Cerebellar nuclear complex (tissue), 1 donor: ENCODE measurements at places on chromosomes 6 and 20.
A peak's percentile ranks its signal among the peaks of the same experiment; 100 is the strongest.

GRCh38 chr6:13303668-13304017 lies 24.7 kb downstream of the TBC1D7 start:
- DNase-seq, result no peak

DNA sequence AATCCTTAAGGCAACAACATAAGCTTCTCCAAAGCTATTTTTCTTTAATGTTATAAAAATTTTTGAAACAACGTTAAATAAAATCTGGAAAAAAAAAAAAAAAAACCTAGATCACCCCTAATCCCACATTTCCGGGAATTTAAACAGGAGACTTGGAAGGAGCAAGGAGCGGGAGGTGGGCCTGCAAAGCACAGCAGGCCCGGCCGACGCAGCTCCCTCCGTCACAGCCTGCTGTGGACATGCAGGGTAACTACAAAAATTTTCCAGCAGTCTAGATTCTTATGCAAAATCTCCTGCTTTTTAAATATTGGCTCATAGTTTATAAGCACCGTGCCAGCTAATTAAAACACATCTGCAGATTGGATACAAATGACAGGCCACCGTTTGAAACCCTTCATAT lies 23.5 kb downstream of the FOXF2 start:
- DNase-seq, result no peak

- DNase-seq, result no peak
Measured at GRCh38 chr6:154736618-154737259, 3.5 kb downstream of the SCAF8 start.

DNA sequence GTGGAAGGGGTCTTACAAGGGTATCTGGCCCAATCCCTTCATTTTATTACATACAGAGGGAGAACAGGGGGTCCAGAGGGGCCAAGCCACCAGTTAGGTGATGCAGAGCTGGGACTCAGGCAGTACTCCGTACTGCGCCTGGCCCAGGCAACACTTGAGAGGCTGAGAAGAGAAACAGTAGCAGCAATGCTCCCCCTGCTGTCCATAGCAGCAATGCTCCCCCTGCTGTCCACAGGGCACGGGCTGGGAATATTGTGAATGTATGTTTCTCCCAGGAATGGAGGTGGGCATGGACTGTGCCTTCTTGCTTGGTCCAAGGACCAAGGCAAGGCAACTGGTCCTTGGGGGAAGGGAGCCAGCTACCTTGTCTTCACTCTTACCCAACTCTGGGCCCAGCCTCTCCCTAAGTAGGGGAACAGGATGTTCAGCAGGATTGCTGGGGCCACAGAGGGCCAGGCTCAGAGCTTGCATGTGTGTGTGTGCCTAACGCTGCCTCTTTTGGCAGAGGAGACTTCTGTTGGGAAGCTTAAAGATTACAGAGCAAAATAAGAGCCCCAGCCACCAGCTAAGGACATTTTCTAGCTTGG lies 14.8 kb upstream of the FAM83C start:
- no peak for DNase-seq

DNA sequence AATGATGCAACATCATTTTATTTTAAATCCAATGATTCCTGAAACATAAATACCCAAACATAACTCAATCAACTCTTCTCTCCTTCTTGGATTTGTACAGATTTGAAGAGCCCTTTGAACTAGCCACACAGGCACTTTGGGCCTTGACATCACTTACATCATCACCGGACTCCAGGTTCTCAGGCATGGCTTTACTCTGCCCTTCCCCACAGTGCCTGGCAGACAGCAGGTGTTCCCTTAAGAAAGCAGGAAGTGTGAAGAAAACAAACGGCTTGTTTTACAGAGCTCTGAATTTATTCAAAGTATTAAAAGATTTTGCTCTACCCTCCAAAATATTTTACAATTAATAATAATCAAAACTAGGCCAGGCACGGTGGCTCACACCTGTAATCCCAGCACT lies 54.8 kb upstream of the GCM1 start:
- no peak for DNase-seq

DNA sequence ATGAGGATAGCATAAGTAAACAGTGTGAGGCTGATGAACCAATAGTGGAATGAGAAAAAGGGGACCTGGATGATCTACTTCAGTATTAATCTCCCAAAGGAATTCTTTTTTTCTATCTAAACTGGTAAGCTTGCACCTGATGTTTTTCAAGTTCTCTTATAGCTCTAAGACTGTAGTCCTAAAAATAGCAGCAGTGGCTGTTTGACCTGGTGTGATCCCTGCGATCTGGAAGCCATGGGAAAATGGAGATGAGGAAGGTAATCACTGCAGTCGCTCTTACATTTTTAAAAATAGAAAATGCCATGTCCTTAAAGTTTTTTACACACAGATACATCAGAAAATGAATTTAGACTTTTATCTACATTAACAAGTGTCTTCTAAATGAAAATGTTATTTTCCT lies 926.4 kb upstream of the SLC35B3 start:
- no peak for DNase-seq

GRCh38 chr20:21179757-21180156 lies 53.9 kb downstream of the KIZ start:
- DNase-seq, result no peak

- DNase-seq, result no peak
Measured at GRCh38 chr6:153140299-153140698, 9.2 kb upstream of the RGS17 start.

DNA sequence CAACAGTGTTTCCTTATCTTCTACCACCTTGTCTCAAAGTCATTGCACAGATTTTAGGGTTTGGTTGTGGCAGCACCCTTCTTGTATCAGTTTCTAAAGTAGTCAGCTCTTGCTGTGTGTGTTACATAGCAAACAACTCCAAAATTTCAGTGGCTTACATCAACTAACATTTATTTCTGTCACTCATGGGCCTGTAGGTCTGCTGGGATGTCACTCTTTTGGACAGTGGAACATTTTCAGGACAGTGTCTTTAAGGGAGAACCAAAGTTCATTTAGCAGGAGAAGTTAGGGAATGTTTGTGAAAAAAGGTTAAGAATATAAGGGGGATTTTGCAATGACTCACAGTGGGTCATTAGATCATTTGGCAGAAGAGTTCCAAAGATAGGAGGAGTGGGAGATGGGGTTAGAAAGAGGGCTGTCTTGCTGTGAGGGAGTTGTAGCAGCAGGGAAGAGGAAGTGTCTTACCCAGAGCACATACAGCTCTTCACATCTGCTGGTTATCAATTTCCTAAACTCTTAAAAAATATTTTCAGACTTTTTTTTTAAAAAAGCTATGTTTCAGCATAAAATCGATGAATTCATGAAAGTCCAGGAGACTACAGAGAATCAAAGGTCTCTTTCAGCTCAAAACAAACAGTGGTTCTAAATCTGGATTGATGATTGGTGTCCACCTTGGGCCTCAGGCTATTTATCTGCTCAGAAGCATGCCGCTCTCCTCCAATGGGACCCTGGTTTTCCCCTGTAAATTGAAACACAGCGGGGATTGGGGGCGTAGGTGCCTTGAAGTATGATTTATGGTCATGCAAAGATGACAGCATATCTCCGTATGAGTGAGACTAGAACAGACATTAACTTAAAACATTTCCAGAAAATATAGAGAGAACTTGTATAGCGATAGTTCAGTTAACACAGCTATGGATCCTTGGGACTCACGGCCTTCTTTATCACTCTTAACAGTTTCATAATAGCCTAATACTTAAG lies 117.3 kb downstream of the B3GAT2 start:
- no peak for DNase-seq

DNA sequence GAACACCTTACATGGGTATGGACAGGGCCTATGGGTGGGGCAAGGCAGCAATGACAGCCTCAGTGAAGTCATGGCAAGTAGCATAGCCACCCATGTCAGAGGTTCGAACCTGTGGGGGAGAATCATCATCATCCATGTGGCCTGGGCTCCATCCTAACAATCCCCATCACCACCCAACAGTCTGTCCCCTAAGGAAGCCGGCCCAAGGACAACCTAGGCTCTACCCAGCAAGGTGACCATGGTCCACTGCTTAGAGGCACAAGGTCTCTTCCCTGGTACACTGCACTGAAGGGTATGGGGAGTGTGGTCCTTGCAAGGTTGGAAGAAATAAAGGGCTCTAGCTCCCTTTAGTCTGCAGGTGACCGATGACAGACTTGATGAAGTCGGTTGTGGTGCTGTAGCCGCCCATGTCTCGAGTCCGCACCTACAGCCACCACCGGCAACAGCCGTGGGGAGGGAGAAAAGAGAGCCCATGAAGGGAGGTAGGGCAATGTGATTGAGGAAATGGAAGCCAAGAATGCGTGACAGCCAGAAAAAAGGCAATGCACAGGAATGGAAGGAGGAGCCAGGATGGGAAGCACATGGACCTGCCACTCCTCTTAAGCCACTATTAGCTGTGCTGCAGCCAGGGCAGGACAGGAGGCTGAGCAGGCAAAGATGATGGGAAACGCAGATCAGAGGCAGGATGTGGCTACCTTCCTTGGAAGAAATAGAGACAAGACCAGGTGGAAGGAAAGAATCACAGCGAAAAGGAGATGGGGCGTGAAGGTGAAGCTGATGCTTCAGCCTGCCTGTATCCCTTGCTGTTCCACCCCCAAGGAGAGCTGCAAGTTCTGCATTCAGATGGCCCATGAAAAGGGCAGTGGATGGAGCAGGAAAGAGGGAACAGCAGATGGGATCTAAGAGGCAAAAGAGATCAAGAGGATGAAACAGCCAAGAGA lies 5.3 kb downstream of the IDH3B start:
- no peak for DNase-seq

GRCh38 chr6:93136111-93136510 lies 283.2 kb downstream of the EPHA7 start:
- DNase-seq, result no peak

DNA sequence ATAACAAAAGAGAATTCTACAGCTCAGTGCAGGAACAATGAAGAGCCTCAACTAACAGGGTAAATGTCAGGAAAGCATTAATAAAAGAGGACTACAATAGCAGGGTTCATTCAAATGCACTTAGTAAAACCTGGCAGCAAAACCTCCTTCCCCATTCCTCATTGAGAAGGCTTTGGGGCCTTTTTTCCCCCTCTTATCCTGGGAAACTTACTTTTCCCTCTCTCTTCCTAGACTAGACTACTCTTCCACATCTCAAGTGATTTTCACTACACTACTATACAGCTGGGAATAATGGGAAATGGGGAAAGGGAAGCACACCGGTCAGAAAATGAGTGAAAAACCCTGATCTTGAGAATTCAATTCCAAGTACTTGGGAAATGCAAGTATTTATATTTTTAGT lies 10.1 kb downstream of the ROMO1 start:
- no peak for DNase-seq

- no peak for DNase-seq
Measured at GRCh38 chr6:165244524-165245247, 64.7 kb downstream of the C6orf118 start.

DNA sequence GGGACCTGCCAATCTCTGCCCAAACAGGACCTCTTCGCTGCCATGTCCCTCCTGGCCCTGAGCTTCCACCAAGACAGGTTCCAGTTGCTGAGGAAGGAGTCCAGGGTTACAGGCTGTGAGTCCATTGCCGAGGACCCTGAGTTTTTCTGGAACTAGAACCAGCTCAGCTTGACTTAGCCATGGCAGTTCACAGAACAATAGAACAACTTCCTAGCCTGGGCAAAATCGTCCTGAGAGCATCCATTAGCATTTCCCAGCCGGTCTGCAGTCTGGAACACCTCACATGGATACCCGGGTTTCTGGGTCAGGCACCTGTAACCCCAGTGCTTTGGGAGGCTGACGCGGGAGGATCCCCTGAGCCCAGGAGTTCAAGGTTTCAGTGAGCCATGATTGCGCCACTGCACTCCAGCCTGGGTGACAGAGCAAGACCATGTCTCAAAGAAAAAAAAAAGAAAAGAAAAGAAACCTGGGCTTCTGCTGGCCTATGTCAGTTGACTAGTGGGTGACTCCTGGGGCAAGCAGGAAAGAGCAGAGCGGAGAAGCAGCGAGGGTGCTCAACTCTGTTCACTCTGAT lies 90.3 kb downstream of the TCP11 start:
- no peak for DNase-seq

GRCh38 chr6:49852975-49853374 lies 13.4 kb downstream of the CRISP1 start:
- DNase-seq, result no peak

DNA sequence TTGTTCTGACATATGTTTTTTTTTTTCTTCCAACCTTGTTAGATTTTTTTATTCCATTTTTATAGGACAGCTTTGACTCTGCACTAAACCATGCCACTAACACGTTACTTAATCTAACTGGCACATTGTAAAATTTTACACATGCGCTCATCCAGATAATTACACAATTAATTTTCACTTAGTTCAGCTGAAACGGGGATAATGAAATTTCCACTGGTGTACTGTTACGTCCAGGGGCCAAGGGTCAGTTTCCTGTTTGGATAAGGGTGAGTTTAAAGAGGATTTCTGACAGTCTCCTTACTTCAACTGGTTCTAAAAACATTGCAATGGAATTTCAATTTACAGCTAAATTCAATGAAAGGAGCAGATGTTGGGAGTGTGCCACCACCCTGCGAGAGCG lies 221.8 kb upstream of the CEP162 start:
- no peak for DNase-seq

DNA sequence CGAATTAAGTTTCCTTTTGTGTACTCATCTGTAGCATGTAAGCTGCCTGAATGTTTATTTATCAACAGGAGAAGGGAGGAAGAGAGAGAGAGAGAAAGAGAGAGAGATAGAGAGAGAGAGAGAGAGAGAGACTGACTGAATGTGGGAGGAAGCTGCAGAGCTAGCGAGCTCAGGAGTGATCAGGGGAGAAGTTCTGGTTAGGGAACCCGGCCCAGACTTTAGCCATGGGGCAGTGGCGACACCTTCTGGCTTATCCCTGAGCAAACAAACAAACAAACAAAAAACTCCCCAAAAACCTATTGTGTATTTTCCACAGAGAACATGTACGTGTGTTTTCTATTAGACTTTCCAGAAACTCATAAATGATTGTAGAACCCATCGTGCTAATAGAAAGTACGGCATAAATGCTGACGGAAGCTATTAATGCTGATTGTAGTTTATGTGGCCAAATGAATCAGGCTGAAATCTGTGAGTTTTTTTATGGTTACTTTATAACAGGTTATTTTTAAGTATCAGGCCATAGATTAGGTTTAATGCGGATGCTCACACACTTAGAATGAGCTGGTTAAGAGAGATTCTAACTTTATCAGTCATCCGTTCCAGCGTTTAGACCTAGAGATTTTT lies 92.8 kb downstream of the CLIC5 start:
- DNase-seq, result peak; percentile 0

GRCh38 chr6:11330413-11330760 lies 97.9 kb upstream of the NEDD9 start:
- no peak for DNase-seq

DNA sequence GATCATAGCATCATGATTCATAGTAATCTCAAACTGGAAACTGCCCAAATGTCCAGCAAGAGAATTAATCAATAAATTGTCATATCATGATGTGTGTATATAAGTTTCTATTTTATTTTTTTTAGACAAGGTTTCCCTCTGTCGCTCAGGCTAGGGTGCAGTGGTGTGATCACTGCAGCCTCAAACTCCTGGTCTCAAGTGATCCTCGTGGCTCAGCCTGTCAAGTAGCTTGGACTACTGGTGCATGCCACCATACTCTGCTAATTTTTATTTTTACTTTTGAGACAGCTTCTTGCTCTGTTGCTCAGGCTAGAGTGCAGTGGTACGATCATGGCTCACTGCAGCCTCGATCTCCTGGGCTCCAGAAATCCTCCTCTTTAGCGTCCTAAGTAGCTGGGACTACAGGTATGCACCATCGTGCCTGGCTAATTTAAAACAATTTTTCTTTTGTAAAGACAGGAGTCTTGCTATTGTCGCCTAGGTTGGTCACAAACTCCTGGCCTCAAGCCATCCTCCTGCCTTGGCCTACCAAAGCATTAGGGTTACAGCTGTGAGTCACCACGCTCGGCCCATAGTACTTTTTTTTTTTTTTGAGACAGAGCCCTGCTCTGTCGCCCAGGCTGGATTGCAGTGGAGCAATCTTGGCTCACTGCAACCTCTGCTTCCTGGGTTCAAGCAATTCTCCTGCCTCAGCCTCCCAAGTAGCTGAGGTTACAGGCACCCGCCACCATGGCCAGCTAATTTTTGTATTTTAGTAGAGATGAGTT lies 8.7 kb upstream of the ATRN start:
- no peak for DNase-seq
